SJSA1 (cell line): ENCODE measurements at places on chromosomes 6 and 20. TPM values are rescaled to one million over a fixed set of nuclear protein-coding genes. Genes with fewer than 3 reads are reported as not detected.

- peaks cover 51% of the 10 kb centered on the region for H3K4me1 ChIP-seq
- peak overlapping the region; percentile 27 for H3K4me3 ChIP-seq
- DNase-seq = no peak
- H3K36me3 ChIP-seq = no peaks in the 10 kb centered on the region
- no peaks in the 10 kb centered on the region for H3K27me3 ChIP-seq
Observed at GRCh38 chr6:148524471-148524882, 181.8 kb downstream of the SASH1 start.

DNA sequence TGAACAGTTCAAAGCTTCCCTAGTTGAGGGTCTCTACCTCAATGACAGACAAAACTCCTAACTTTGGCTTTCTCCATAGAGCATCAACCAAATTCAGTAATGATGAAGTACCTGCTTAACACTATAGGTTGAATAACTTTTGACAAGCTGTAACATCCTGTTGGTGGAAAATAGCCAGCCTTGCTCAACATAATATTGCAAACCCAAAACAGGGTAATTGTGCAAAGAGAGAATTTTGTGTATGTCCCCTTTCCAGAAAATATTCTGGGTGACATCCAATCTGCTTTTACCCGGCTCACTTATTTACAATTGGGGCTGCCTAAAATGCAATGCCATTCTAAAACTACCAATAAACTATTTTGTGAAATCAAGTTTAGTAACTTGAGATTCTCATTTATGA, 72.8 kb downstream of the ATXN1 start:
- H3K27ac ChIP-seq = peak overlapping the region; percentile 87
- H3K27me3 ChIP-seq = no peaks in the 10 kb centered on the region
- H3K36me3 ChIP-seq = peaks cover 6% of the 10 kb centered on the region; the same call in 1 of the 2 replicates
- no peak overlapping the region for H3K4me3 ChIP-seq

DNA sequence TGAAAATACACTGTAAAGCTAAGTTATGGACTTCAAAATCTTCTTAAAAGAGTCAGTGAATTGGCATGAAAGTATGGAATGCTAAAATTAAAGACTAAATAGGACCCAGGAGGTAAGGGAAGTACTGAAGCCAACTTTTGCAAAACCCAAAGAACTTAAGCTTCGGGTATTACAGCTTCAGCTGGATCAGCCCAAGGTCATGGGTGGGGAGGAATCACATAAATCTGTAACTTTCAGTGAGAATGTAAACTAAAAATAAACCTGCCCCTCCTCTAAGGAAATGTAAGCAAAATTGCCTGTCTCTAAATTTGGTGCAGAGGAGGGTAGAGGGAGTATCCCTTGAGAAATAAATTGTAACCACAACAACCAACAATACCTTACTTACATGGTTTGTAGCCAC, 4.4 kb upstream of the MUC21 start:
- no peak for DNase-seq
- H3K4me1 ChIP-seq = 0 out of 2 replicates have a peak, but pooled peaks cover 5% of the 10 kb centered on the region
- H3K36me3 ChIP-seq = no peaks in the 10 kb centered on the region
- H3K27me3 ChIP-seq = no peaks in the 10 kb centered on the region
- no peak overlapping the region for H3K4me3 ChIP-seq

GRCh38 chr6:1118287-1118647, 193.6 kb upstream of the FOXQ1 start:
- no peak overlapping the region for H3K27ac ChIP-seq
- H3K4me1 ChIP-seq = 0 out of 2 replicates have a peak, but pooled peaks cover 8% of the 10 kb centered on the region
- H3K4me3 ChIP-seq = no peak overlapping the region
- no peaks in the 10 kb centered on the region for H3K36me3 ChIP-seq
- no peaks in the 10 kb centered on the region for H3K27me3 ChIP-seq

- DNase-seq = no peak
- H3K4me1 ChIP-seq = no peaks in the 10 kb centered on the region
- no peaks in the 10 kb centered on the region for H3K27me3 ChIP-seq
- no peak overlapping the region for H3K4me3 ChIP-seq
- H3K36me3 ChIP-seq = no peaks in the 10 kb centered on the region
Observed at GRCh38 chr20:46701057-46701456, 8.4 kb upstream of the SLC2A10 start.

- no peaks in the 10 kb centered on the region for H3K4me1 ChIP-seq
- no peaks in the 10 kb centered on the region for H3K27me3 ChIP-seq
- peaks cover 22% of the 10 kb centered on the region for H3K36me3 ChIP-seq
- no peak overlapping the region for H3K27ac ChIP-seq
- no peak overlapping the region for H3K4me3 ChIP-seq
Observed at GRCh38 chr6:41798901-41799558, 11.5 kb downstream of the TOMM6 start.

DNA sequence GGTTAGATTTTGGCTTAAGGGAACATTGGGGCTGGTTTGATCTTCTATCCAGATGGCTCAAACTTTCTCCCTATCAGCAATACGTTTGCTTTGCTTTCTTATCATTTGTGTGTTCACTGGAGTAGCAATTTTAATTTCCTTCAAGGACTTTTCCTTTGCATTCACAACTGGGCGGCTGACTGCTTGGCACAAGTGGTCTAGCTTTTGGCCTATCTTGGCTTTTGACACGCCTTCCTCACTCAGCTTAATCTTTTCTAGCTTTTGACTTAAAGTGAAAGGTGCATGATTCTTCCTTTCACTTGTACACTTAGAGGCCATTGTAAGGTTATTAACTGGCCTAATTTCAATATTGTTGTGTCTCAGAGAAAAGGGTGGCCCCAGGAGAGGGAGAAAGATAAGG, 254.9 kb downstream of the PLCB1 start:
- H3K27ac ChIP-seq = no peak overlapping the region
- H3K36me3 ChIP-seq = no peaks in the 10 kb centered on the region
- DNase-seq = no peak
- no peaks in the 10 kb centered on the region for H3K4me1 ChIP-seq
- no peak overlapping the region for H3K4me3 ChIP-seq

GRCh38 chr20:16236589-16237241, 336.5 kb downstream of the KIF16B start:
- no peaks in the 10 kb centered on the region for H3K36me3 ChIP-seq
- H3K4me1 ChIP-seq = no peaks in the 10 kb centered on the region
- no peak overlapping the region for H3K4me3 ChIP-seq
- no peak overlapping the region for H3K27ac ChIP-seq

GRCh38 chr20:22411627-22412450, 172.5 kb downstream of the FOXA2 start:
- H3K27ac ChIP-seq = no peak overlapping the region
- no peak overlapping the region for H3K4me3 ChIP-seq
- no peaks in the 10 kb centered on the region for H3K27me3 ChIP-seq
- no peaks in the 10 kb centered on the region for H3K36me3 ChIP-seq
- no peak for DNase-seq
- H3K4me1 ChIP-seq = peaks cover 30% of the 10 kb centered on the region

DNA sequence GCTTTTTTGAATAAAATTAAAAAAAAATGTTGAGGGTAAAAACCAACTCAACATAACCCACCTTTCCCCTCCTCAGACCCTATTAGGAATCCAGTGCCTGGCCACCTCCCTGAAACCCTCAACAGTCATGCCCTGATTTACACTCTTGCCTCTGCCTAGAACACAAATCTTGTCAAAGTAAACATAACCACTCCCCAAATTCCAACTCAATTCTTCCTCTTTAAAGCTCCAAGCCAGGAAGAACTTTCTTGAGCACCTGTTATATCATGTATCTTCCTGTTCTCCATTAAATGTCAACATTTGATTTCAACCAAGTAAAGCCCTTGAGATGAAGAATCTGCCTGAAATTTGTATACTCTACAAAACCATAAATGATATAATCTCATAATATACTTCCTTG, 198.0 kb upstream of the SHLD1 start:
- peaks cover 43% of the 10 kb centered on the region for H3K36me3 ChIP-seq
- no peak overlapping the region for H3K4me3 ChIP-seq
- no peak for DNase-seq
- H3K27me3 ChIP-seq = no peaks in the 10 kb centered on the region
- H3K4me1 ChIP-seq = no peaks in the 10 kb centered on the region

GRCh38 chr6:5766260-5766659, 240.5 kb downstream of the NRN1 start:
- H3K27ac ChIP-seq = no peak overlapping the region
- no peak overlapping the region for H3K4me3 ChIP-seq
- H3K4me1 ChIP-seq = no peaks in the 10 kb centered on the region
- H3K36me3 ChIP-seq = no peaks in the 10 kb centered on the region
- DNase-seq = no peak
- H3K27me3 ChIP-seq = no peaks in the 10 kb centered on the region

- peak; percentile 48 for DNase-seq
- H3K27ac ChIP-seq = peak overlapping the region; percentile 65
- no peaks in the 10 kb centered on the region for H3K36me3 ChIP-seq
- no peak overlapping the region for H3K4me3 ChIP-seq
- no peaks in the 10 kb centered on the region for H3K27me3 ChIP-seq
Observed at GRCh38 chr6:105459864-105460263, 57.0 kb upstream of the PREP start.

DNA sequence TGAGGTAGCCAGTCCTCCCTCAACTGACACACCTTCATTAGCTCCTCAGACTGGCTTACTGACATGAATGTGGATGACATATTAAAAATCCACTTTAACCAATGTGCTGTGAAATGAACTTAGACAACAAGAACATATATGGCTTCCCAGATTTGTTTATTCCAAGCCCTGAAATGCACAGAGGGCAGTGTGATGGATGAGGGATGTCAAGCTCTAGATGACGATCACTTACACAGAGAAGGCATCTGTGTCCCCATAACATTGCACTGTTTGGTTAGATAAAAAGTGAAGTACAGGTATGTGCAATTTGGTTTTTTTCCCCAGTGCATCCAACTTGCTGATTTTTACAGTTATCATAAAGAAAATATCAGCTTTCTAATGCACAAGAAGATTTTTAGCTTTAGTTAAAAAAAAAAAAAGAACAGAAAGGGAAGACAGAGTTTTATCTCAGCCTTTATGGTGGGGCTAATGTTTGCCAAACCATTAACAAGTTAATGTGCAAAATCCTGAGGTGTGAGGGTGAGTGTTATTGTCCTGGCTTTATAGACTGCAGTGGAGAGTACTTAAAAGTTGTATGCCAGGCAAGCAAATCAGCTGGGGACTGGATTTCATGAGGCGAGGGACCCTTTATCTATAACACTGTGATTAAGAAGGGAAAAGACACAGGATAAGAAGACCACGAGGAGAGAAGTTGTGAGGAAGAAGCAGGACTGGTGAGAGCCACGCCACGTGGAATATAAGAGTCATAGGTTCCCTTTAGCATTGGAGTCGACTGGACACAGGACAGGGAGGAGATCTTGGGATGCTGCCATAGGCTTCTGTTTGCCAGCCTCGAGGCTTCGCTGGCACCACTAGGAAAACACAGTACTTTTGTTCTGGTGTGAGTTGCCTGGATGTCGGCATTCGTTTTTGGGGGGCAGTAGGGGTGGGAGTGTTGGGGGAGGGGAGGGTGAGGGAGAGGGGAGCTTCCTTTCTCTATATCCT, 90.0 kb upstream of the BACH2 start:
- H3K36me3 ChIP-seq = no peaks in the 10 kb centered on the region
- H3K4me1 ChIP-seq = peaks cover 15% of the 10 kb centered on the region
- H3K27ac ChIP-seq = no peak overlapping the region
- no peak overlapping the region for H3K4me3 ChIP-seq
- no peaks in the 10 kb centered on the region for H3K27me3 ChIP-seq

DNA sequence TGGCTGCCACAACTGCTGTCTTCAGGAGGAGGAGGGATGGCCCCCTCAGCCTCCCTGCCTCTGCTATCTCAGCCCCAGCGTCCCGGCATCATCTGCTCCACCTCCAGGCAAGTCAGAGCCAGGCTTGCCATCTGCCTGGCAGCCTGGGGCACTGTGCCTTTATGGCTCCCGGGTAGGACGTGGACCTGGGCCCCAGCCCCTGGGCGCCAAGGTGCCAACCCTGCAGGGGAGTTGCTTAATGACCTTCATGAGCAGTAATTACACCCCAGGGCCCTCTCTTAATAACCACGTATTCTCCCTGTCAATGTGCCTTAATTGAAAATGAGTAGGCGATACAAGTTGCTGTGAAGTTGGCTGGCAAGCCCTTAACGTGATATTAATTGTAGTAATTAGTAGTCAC, 122.1 kb upstream of the MLN start:
- no peak overlapping the region for H3K4me3 ChIP-seq
- no peaks in the 10 kb centered on the region for H3K4me1 ChIP-seq
- no peaks in the 10 kb centered on the region; the same call in 1 of the 2 replicates for H3K27me3 ChIP-seq

GRCh38 chr6:31900917-31901414, 920 bp downstream of the ZBTB12 start:
- H3K4me3 ChIP-seq = peak overlapping the region; percentile 51
- peaks cover 29% of the 10 kb centered on the region for H3K4me1 ChIP-seq
- no peaks in the 10 kb centered on the region for H3K27me3 ChIP-seq
- no peak for DNase-seq

DNA sequence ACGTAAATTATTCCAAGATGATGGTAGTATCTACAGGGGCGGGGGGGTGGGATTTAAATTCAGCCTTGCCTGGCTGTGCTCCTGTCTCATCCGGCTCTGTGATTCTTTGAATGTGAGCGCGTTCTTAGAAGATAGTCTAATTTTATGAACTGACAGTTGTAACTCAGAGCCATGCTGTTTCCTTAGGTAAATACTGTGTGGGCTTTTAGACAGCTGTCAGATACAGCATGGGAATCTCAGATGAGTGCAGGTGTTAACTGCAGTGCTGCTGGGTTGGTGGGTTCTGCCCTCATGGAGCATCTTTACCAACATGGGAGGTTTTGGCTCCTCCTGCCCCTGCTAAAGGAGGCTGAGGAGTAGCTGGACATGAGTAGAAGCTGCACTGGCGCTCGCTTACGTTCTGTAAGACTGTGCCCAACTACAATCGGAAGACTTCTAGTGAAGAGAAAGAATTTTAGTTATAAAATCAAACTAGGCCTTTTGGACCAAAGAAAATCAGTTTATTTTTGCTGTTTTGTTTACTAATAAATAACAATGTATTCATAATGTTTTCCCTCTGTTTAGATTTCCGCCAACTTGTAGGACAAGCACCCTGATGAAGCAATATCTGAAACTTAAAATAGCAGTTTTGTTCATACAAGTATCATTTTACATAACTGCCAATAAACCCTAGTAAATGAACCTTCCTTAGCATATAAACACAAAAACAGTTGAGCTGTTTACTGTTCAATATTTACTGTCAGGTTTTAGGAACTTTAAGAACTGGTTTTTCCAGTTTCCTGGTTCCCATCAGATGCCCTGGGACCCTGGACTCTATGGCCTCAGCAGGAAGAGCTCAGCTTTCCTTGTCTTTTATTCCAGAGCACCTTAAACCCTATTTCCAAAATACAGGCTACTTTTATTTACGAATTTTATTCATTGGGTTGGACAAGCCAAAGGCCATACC, 66.1 kb downstream of the FAM120B start:
- no peaks in the 10 kb centered on the region for H3K27me3 ChIP-seq
- no peak for DNase-seq
- H3K4me3 ChIP-seq = no peak overlapping the region
- H3K27ac ChIP-seq = no peak overlapping the region

- H3K36me3 ChIP-seq = peaks cover 7% of the 10 kb centered on the region
- no peak overlapping the region for H3K4me3 ChIP-seq
- DNase-seq = no peak
- no peak overlapping the region for H3K27ac ChIP-seq
- no peaks in the 10 kb centered on the region for H3K27me3 ChIP-seq
Observed at GRCh38 chr6:43765776-43766499, 4.1 kb upstream of the VEGFA start.

Gene GNMT
- 0.58 TPM in 1 of 2 replicates, not detected in the other for total RNA-seq

Gene SNRPB
- 876 and 883 TPM in 2 replicates for total RNA-seq

Gene TP53TG5
- total RNA-seq = not detected in 2 replicates

Gene HSP90AB1
- 1,415 and 1,548 TPM in 2 replicates for total RNA-seq

Gene FKBP1C
- 0.09 and 0.37 TPM in 2 replicates for total RNA-seq

Gene CDH26
- total RNA-seq = not detected in 2 replicates
